Large intestine (tissue), 12 donors: ENCODE measurements at places on chromosomes 5 and 9.

GRCh38 chr9:91012933-91013841, 211.6 kb downstream of the SYK start:
- DNase-seq = no peak

- DNase-seq = no peak
These were observed 84.7 kb downstream of the IQGAP2 start for GRCh38 chr5:76487821-76488220.

- peak; percentile 57 for DNase-seq
These were observed 52.4 kb downstream of the CD180 start for GRCh38 chr5:67144183-67144639.

- no peak for DNase-seq
These were observed 241.0 kb upstream of the NFIL3 start for GRCh38 chr9:91664663-91665062.

GRCh38 chr9:100690438-100690837, 112.6 kb downstream of the CAVIN4 start:
- DNase-seq = no peak

- DNase-seq = no peak
These were observed 227.9 kb upstream of the KLF9 start for GRCh38 chr9:70642341-70642740.

DNA sequence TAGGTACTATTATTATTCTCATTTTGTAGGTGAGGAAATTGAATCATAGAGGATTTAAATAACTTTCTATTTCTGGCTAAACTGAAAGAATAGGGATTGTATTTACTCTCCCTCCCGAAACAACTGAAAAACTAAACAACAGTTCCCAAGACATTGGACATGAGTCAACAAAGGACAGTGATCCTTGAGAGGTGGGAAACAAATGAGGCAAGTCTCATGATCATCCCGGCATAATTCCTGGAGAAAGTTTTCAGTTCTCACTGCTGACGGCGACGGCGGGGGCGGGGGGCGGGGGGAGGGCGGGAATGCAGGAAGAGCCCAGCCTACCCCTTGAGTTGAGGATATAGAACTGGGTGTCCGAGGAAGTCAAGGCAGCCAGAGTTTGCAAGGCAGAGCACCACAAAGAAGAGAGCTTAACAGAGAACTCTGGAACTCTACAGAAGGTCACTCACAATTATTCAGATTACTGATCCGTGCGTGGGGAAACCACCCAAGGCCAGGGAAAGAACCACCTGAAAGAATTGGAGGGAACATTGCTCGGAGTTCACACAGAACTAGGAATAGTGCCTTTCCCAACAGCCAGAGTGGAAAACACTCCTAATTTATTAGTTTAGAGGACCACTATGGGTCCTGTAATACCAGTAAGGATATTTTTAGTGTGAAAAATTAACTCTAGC, 27.4 kb upstream of the WHRN start:
- DNase-seq = no peak
